HFFc6 (cell line): ENCODE measurements at places on chromosomes 12 and 14. TPM values are rescaled to one million over a fixed set of nuclear protein-coding genes. Genes with fewer than 3 reads are reported as not detected.

- no peak for DNase-seq
These were observed 1.2 kb downstream of the ALDH1L2 start for GRCh38 chr12:105083031-105083430.

GRCh38 chr12:10562306-10562933 lies 51.0 kb downstream of the MAGOHB start:
- DNase-seq: peak; percentile 43

GRCh38 chr12:92955997-92956663 lies 27.0 kb upstream of the EEA1 start:
- DNase-seq: peak; percentile 50

Gene CDKN3
- total RNA-seq: 32.0 and 86.5 TPM in 2 replicates

Gene RNF212B
- total RNA-seq: not detected in 3 replicates

Gene RNASE7
- total RNA-seq: not detected in 3 replicates

- DNase-seq: peak; percentile 71
These were observed 11.9 kb downstream of the RARG start for GRCh38 chr12:53219956-53220693.

GRCh38 chr14:99041820-99042174 lies 230.2 kb downstream of the BCL11B start:
- no peak for DNase-seq

Gene CD69
- total RNA-seq: not detected in 2 replicates

GRCh38 chr14:24938593-24938992 lies 111.4 kb downstream of the STXBP6 start:
- peak; percentile 33 for DNase-seq

DNA sequence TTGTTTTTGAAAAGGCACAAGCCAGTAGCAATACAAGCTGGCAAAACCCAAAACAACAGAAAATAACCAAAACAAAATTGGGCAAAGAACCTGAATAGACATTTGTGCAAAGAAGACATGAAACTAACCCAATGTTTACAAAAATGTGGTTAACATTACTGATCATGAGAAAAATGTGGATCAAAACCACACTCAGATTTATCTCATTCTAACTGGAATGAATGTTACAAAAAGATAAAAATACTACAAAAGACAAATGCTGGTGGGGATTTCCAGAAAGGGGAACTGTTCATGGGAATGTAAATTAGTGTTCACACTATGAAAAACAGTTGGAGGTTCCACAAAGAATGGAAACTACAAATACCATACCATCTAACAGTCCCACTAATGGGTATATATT lies 26.6 kb downstream of the ASCL4 start:
- no peak for DNase-seq

Gene CDH24
- total RNA-seq: 6.1 to 9.1 TPM (median 7.5 TPM) in 3 replicates

GRCh38 chr14:38208618-38209562 lies 1.2 kb downstream of the SSTR1 start:
- DNase-seq: peak; percentile 92

Gene RAD9B
- total RNA-seq: 0.67 to 0.99 TPM (median 0.78 TPM) in 3 replicates

DNA sequence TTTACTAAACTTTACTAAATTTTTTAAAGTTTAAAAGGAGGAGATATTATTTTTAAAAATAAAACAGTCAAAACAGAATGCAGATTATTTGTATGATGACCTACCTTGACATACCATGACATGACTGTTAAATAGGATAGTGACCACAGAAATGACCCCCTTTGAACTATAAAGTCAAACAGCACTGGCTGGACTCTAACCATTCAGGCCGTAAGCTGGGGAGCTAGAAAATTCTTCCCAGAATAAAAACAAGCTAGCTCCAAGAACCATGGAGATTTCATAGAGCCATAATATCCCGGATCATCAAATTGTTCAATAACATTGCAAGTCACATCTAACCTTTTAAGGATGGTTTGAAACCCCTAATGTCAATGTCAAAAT lies 50.3 kb downstream of the RPS6KA5 start:
- no peak for DNase-seq

Gene ARHGEF25
- 10.2 to 23.3 TPM (median 16.7 TPM) in 3 replicates for total RNA-seq

DNA sequence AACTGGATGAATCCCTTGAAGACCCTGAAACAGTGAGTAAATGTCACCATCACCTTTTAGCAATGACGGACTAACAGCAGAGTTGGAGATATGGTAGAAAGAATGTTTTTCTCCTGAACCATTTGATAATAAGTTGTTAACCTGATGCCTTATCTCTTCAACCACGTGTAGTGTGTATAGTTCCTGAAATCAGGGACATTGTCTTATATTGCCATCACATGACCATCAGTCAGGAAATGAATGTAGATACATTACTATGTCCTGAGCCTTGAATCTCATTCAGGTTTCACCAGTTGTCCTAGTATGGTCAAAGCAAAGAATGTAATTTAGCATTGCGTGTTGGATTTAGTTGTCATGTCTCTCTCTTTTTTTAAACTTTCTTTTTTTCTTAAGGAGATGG lies 15.7 kb downstream of the ATP6V0A2 start:
- DNase-seq: no peak

DNA sequence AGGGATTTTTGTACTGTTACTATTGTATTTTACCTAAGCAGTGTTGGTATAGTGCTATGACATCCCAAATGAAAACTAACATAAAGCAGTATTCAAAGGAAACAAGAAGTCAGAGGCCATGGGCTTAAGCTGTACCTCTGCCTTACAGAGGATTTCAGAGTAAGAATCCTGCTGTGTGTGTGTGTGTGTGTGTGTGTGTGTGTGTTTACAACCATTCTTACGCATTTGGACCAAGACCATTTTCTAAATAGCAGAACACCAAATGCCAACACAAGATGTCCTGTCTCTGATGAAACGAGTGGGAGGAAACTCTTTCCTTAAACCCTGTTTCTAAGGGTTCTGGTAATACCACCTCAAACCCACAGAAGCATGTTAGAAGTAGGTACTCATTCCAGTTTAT lies 64.4 kb downstream of the PPP1R36 start:
- no peak for DNase-seq

DNA sequence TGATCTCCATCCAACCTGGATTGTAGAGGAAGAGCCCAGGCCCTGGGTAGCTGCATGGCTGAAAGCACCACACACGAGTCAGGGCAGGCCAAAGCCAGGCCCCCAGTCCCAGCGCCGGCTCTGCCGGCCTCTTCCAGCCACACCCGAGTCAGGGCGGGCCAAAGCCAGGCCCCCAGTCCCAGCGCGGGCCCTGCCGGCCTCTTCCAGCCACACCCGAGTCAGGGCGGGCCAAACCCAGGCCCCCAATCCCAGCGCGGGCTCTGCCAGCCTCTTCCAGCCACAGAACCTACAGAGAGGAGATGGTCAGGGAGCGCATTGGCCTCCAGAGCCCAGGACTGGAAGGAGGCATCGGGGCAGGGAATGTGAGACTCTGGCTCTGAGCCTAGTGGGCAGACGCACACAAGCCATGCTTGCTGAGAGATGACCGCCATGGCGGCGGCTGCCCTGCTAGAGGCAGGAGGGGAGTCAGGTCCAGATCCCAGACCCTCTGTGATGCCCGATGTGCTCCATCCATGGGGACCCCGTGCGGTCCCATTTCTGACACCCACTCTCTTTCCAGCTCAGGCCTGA lies 30.2 kb downstream of the BEGAIN start:
- no peak for DNase-seq

GRCh38 chr12:51000245-51000644 lies 25.9 kb downstream of the SLC11A2 start:
- DNase-seq: peak; percentile 51

Gene GPR84
- total RNA-seq: not detected in 3 replicates

DNA sequence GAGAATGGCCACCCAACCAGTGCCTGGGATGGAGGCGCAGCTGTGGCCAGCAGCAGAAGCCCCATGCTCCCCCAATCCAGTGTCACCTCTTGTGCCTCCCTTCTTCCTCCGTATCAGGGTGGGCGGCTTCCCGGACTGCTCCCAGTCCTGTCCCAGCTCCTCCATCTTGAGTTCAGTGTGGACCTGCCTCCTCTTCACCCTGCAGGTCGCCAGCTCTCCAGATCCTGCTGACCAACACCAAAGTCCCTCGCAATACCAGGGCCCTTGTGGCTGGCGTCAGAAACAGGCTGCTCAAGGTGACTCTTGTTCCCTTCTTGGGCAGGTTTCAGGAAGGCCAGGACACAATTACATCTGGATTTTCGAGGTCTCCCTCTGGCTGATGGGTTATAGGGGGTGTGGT lies 17.0 kb downstream of the MVK start:
- DNase-seq: no peak

Gene CBLN3
- total RNA-seq: 3.3 to 4.7 TPM (median 3.6 TPM) in 3 replicates

DNA sequence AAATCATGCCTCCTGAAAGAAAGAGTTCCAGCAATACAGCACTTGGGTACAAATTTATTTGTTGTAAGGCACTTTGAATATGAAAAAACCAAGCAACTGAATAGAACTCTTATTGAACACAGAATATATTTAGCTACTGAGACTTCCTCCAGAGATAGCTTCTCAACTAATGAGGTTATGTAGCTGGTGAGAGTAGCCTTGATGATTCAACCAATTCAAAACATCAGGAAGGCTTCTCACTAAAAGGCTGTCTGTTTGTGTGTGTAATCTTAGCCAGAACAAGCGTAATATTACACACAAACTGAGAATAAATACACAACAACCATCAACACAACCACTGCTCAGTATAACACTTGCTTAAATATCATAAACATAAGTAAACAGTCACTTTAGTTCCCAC lies 20.4 kb downstream of the EIF2B2 start:
- DNase-seq: no peak

Gene TRHDE
- total RNA-seq: 58.6 to 106 TPM (median 63.4 TPM) in 3 replicates

GRCh38 chr12:44709166-44709565 lies 166.9 kb downstream of the NELL2 start:
- DNase-seq: no peak

- no peak for DNase-seq
These were observed 17.4 kb downstream of the FOXN4 start for GRCh38 chr12:109291521-109292341.

DNA sequence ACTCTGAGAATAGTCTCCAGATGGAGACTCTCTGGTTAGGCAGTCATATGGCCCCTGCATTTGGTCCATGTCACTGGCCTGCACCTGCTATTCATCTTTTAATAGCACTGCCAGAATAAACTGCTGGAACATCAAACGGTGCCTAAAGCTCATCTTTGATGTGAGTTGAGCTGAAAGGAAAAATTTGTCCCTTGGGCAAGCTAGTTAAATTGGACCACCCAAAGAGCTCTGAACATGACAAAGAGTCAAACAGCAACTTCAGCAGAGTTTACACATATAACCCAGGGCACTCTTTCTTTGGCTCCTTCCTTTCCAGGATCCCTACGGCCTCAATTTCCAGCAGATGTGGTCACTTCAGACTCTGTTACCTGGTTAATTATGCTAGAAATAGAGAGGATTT lies 269.9 kb downstream of the RPL10L start:
- no peak for DNase-seq

DNA sequence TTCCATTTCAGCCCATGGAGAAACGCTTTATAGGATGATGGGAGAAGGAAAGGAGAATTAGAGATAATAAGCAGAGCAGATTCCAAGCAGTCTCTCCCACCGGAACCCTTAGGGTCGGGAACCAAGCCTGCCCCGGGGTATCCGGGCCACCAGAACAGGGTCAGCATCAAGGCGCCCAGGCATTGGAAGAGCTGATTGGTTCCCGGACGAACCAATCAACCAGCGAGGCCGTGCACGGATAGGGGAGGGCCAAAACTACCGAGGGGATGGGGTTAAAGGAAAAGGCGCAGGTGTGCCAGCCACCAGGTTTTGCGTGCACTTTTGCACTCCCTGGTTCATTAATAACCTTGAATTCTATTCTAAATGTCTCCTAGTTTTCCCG lies 1.7 kb downstream of the PPM1H start:
- DNase-seq: no peak
